ENCODE measurements at places on chromosomes 7 and 10.

DNA sequence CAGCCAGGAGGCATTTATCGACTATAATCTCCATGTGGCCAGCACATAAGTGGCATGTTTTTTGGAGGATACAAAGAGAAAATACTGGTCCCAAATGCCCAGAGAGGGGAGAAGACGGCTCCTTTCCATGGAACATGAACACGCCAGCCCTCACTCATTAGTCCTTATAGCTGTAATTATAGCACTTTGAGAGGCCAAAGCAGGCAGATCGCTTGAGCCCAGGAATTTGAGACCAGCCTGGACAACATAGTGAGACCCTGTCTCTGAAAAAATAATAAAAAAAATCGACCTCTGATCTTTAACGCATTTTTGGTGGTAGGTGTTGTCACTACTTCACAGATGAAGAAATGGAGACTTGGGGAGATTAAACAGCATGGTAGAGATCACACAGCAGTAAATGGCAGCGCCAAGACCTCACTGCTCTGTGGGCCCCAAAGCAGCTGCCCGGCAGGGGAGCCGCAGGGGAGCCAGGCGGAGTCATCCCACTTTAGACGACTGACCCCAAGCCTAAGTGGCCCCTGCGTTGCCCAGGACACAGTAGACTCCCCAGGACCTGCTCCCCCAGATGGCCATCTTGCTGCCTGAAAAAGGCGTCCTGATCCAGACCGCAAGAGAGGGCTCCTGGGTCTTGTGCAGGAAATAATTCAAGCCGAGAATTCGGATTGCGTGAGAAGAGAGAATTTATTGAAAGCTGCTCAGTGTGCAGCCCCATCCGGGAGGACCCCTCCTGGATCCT lies 21.2 kb upstream of the PRKAG2 start:
- no peak for DNase-seq

DNA sequence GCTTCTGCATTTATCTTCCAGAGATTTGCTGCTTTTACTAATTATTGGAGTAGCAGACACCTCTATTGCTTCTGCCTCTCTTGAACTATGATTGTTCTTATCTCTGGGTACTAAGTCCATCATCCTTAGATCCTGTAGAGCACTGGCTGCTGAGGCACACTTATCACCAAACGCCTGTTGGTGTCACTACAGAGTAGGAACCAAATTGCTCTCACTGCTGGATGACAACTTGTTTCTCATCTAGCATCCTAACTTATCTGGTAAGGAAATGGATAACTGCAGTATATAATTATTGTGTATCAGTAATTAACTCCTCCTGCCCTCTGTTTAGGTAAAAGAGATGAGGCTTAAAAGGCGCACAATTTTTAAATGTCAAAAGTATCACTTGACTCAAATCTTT lies 1059.4 kb downstream of the NRG3 start:
- no peak for DNase-seq

GRCh38 chr10:123769647-123770046 lies 103.5 kb downstream of the GPR26 start:
- no peak for DNase-seq

DNA sequence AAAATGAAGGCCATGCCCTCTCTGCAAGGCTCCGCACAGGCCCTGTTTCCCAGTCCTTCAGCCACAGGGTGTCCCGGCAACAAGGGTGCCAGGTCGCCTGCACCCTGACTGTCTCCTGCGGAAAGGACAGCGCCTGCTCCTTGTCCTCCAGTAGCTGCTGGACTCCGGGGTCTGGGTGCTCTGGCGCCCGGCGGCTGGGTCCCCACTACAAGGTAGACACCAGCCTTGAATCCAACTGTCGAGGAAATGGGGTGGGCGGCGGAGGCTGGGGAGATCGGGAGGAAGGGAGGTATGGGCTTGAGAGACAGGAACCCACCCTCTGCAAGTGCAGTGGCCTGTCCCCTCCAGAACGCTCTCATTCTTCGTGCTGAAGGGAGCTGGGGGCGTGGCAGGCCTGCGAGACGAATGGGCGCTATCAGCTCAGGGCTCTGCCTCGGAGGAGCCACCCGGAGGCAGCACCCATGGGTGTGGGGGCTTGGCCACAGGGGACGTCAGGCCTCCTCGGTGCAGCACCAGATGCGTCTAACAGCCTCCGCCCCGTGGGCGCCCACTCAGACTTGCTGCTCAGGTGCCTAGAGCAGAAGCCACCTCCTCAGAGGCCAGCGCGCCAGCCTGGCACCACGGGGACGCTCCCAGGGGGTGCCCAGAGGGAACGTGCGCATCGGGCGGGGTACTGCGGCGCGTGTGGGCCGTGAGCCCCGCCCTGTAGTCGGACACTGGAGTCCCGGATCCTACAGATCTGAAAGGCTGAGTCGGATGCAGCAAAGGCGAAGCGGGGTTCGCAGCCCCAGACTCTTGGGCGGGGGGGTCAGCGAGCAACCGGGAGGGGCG lies 15.6 kb downstream of the ADAM8 start:
- peak; percentile 60 for DNase-seq

- DNase-seq: no peak
Measured at GRCh38 chr10:78523453-78523852, 489.8 kb downstream of the RPS24 start.

DNA sequence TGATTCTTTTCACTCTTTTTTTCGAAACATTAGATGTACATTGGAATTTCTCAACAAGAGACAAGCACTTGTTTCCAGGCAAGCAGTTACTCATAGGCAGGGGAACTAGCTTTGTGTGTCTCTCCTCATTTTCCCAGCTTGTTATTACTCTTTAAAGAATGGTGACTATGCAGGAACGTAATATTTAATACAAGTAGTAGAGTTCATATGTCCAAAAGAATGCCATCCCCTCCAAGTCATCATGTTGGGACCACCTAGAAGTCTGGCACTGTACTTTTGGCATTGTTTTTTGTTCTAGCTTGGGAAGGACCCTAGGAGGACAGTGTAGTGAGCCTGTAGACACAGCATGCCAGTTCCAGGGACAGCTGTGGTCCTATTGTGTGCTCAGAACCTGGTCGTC lies 650.7 kb downstream of the INHBA start:
- no peak for DNase-seq

- DNase-seq: no peak
Measured at GRCh38 chr7:99126921-99127553, 16.9 kb downstream of the SMURF1 start.

GRCh38 chr10:82319074-82319473 lies 444.1 kb downstream of the NRG3 start:
- no peak for DNase-seq

GRCh38 chr7:1555813-1556543 lies at the start of gene TMEM184A:
TMEM184A (minus strand) TSS chr7:1556205; CDS start chr7:1555484, 721 bp downstream.
- peak; percentile 31 for DNase-seq

DNA sequence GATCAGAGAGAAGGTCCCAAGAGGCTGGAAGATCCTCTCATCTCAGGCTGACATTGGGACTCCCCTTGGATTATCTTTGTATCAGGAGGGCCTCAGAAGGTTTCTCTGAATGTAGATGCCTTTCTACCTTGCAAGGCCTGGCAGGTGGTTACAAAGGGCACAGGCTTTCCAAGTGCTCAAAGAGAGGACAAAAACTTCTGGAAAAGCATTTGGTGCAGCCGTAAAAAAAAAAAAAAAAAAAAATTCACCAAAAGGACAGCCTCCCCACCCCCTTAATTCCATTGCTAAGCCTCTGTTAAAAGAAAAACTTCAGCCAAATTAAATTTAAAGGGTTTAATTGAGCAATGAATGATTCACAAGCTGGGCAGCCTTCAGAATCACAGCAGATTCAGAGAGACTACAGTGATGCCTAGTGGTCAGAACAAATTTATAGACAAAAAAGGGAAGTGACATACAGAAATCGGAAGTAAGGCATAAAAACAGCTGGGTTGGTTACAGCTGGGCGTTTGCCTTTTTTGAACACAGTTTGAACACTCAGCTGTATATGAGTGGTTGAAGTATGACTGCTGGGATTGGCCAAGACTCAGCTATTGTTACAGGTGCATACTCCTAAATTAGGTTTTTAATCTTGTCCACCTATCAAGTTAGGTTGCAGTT lies 42.5 kb upstream of the LRGUK start:
- DNase-seq: no peak

DNA sequence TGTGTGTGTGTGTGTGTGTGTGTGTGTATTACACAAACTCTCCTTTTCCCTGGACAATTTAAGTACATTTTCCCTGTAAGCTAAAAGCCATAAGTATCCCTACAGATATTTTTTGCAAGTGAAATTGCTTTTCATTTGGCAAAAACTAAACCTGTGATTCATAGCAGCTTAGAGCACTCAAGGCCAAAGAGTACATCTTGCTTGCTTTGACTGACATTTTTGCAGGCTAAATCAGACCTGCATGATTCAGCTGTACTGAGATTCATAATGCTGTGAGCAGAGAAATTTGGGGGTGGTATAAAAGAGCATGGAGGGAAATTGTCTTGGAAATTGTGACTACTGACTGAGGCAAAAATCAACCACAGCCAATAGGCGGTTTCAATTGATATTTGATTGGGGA lies 500.4 kb downstream of the GFRA1 start:
- no peak for DNase-seq

GRCh38 chr10:111246136-111246535 lies 169.3 kb downstream of the ADRA2A start:
- no peak for DNase-seq

- DNase-seq: no peak
Measured at GRCh38 chr7:51629206-51629605, 312.6 kb upstream of the COBL start.

GRCh38 chr7:37425498-37425897 lies 23.2 kb downstream of the ELMO1 start:
- no peak for DNase-seq

DNA sequence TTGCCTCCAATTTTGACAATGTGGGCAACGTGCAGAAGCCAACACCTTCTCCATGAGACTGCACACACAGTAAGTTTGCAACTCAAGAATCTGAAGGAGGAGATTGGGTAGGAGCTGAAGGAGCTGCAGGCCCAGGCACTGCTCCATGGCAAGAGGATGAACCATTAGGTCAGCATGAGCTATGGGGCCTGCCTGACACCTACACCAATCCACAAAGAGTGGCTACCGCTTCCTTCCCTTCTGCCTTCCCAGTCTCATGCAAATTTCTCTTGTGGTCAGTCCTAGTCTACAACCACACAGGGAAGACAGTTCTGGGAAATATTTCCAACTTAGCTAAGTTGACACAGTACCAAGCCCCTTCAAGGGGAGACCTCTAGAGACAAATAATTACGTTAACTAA lies 142.0 kb upstream of the ADO start:
- no peak for DNase-seq

DNA sequence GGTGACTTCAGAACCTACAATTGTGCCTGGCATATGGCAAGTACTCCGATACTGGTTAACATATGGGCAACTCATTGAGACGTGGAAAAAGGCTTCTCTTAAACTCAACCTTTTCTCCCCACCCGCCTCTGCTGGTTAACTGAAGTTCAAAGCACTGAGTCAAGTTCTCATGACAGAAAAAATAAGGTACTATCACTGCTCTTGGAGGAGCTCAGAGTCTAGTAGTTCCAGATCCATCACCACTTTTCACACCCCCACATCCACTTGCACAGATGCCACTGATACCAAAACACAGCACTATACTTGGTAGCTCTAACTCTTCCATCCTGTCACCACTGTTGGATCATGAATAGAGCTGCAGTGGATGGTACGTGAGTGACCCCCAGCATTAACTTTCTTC lies 36.2 kb downstream of the CCDC6 start:
- DNase-seq: no peak

DNA sequence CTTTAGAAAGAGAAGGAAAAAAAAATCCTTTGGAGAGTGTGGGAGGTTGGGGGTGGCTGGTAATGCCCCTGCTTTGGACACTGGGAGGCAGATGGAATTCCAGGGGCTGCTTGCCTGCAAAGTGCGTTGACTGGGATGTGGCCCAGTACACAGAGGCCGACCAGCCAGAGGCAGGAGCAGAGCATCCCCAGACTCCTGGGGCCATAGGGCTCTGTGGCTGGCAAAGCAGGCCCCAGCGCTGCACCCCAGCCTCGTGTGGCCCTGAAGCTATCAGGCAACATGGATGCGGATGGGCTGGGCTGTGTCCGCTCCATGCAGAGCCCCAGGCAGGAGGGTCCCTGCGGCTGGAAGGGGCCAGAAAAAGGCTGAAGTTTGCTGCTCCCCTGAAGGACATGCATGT lies 361.6 kb upstream of the FZD8 start:
- DNase-seq: no peak

GRCh38 chr7:129356176-129356575 lies 78.1 kb upstream of the STRIP2 start:
- DNase-seq: no peak

- DNase-seq: no peak
Measured at GRCh38 chr7:121313793-121314676, 14.8 kb upstream of the WNT16 start.

DNA sequence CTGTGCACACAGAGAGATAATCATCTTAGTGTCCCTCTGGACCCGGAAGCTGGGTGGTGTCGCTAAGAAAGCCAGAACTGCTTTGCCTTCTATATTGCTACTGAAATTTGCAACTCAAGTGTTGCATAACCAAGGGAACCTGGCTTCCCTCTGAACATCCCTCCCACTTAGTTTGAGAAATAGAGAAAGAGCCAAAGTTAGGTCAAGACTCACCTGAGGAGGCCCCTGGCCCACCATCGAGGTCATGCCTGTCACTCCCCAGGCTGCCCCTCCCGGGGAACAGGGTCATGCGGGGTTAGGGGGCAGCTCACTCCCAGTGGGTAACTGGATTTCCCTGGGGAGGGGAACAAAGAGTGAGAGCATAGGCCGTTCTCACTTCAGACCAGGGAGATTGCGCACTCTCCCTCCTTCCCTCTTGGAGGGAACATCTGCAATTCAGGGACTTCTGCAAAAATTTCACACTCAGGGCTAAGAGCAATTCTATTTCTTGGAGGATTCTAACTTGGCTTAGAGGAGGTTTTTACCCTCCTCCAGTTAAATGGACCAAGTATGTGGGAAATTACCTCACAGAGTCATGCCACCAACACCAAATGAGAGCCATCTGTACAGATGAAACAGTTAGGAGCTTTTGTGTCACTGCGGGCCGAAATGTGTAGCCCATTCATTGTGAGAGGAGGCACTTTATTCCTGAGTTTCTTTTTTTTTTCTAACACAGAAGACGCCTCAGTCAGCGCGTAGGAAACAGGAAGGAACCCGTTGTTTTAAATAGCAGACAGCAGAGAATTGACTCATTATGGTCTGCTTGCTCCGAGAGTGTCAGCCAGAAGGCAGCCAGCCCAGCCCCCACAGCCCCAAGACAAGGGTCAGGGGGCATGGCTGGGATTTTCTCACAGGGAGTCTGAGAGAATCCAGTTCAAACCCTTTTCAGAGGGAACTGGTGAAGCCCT lies 221.3 kb downstream of the ARHGAP12 start:
- peak; percentile 33 for DNase-seq

DNA sequence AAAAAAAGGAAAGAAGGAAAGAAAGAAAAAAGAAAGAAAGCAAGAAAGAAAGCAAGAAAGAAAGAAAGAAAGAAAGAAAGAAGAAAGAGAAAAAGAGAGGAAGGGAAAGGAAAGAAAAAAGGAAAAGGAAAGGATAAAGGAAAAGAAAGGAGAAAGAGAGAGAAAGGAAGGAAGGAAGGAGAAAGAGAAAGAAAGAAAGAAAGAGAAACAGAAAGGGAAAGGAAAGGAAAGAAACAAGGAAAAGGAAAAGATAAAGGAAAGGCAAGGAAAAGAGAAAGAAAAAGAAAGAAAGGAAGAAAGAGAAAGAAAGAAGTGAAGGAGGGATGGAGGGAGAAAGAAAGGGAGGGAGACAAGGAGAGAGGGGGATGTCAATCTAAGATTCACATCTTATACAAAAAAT lies 20.8 kb upstream of the SFTPA2 start:
- DNase-seq: no peak
